ENCODE measurements at places on chromosomes 6 and 20.
A peak's percentile ranks its signal among the peaks of the same experiment; 100 is the strongest.

GRCh38 chr20:48732081-48732829 lies 95.5 kb downstream of the PREX1 start:
- DNase-seq, result no peak

DNA sequence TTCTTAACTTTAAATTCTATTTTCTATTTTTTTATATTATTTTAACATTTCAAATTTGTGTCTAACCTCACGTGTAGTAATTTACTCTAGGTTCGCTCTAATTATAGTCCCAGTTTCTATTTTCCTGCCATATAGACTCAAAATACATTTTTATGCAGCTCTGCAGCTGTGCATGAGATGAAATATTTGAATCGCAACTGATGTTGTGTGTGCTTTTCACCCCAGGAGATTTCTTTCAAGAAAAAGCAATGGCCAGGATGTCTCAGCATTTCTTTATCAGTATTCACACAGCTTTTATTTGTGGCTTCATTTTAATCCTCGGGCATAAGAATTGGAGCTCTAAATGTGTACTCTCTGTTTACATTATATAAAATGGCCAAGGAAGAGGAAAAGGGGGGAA lies 157.6 kb downstream of the HDGFL1 start:
- DNase-seq, result no peak

DNA sequence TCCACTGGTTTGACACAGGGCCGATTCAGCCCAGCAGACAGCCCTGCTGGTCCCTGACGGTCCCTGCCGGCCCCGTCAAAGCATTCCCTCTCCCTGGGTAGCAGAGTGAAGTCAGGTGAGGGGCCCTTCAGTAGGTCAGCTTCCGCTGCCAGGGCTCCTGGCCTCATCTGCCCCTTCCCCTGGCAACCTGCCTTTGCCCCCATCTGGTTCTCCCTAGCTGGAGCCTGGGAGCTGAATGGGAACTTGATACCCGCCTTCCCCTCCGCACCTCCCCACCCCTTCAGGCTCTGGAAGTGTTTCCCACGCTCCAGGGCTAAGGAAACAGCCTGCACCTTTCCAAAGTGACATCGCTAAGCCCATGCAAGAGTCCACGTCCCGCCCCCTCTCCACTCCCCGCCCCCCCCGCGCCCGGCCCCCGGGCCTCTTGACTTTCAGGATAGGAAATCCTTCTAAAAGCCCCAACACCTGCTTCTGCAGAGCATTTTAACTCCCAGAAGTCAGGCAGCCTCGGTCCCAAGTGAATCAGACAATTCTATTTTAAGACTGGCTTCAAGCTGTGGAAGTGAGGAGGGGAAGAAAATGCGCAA lies 53.3 kb downstream of the ISM1 start:
- no peak for DNase-seq

- no peak for DNase-seq
These were observed 56.3 kb downstream of the HLA-DPB1 start for GRCh38 chr6:33132081-33132524.

- no peak for DNase-seq
These were observed 10.1 kb upstream of the CFAP206 start for GRCh38 chr6:87397656-87398055.

DNA sequence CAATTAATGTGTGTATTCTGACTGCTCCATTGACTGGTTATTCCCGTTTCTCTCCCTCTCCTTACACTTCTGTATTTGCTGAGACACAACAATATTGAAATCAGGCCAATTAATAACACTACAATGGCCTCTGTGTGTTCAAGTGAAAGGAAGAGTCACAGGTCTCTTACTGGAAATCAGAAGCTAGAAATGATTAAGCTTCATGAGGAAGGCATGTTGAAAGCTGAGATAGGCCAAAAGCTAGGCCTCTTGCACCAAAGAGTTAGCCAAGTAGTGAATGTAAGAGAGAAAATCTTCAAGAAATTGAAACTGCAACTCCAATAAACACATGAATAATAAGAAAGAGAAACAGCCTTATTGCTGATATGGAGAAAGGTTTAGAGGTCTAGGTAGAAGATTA lies 489.5 kb upstream of the CITED2 start:
- no peak for DNase-seq

DNA sequence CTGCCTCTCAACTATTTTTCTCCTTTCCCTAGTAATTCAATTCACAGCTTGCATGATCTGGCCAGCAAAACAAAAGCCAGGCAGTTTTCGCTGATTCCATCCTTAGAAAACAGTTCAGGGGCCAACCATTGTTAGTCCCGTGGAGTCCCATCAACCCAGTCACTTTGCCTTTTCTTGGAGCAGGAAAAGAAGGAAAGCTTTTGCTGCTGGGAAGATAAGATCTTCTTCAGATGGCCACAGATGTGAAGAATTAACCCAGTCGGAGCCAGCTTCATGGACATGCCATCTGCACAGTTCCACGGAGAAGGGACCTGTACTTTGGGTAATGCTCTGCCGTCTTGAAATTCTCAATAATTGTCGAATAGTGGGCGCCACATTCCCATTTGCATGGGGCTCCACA lies 76.9 kb upstream of the TSHZ2 start:
- no peak for DNase-seq

DNA sequence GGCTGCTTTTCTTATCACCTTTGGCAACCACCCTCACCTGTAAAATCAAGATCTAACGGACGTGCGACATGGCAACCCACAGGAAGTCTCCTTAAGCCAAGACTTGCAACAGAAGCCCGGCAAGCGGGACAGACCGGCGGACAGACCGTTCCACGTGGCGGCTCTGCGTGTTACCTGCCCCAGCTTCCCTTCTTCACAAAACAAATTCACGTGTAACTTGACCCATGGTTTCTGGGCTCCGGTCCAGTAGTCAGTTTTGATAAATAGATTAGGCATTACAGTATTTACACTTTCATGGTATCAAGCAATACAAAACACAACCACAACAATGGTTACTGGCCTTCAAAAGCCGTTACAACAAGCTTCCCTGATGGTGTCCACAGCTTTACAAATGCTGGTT lies 133.8 kb downstream of the PRND start:
- DNase-seq, result no peak

- no peak for DNase-seq
These were observed 715.9 kb upstream of the POU3F2 start for GRCh38 chr6:98118397-98119045.

GRCh38 chr6:6328451-6328850 lies 8.0 kb upstream of the F13A1 start:
- DNase-seq, result no peak

- no peak for DNase-seq
These were observed 136.6 kb downstream of the CCDC170 start for GRCh38 chr6:151630387-151630786.

DNA sequence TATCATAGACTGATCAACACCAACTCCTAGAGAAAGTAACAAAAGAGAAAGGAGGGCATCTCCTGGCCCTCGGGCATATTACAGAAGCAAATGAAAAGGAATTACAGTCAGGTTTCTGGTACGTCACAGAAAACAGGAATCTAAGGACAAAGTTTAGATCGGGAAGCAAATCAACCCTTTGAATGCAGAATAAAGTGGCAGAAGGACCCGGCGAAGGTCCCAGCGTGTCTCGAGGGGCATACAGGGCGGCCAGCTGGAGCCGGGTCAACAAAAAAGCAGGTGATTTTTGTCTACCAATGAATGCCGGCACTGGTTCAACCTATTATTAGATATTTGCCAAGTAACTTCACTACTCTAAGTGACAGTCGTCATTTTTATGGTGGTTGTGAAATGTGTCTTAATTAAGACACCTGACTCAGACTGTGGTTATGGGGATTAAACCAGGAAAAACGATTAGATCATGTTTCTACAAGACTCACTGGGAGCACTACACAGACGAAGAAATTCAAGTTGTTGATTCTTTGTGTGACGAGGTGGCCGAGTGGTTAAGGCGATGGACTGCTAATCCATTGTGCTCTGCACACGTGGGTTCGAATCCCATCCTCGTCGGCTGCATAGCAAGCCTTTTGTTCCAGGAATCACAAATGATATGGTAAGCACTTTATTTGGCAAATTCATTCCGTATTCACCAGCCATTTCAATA lies 12.4 kb upstream of the ZSCAN9 start:
- peak; percentile 73 for DNase-seq

DNA sequence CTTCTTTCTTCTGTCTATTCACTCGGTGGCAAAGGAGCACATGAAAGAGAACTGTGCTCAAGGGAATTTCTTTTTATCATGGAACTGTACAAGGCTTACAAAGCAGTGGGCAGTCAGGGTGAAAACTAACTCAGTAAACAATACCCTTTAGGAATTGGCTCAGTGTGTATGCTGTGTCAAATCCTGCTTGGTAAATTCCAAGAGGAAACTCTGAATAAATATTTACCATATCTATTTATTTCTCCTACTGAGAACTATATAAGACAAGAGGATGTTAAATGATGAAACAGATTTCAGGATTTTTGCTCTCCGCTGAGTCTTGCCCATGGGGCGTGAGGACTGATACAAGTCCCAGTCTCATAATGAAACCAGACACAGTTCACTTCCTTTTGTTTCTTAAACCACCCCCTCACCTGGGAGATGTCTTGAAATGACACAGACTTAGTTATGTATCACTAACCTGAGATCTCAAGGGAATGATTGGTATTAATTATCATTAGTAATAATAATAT lies 188.8 kb downstream of the BACH2 start:
- no peak for DNase-seq

DNA sequence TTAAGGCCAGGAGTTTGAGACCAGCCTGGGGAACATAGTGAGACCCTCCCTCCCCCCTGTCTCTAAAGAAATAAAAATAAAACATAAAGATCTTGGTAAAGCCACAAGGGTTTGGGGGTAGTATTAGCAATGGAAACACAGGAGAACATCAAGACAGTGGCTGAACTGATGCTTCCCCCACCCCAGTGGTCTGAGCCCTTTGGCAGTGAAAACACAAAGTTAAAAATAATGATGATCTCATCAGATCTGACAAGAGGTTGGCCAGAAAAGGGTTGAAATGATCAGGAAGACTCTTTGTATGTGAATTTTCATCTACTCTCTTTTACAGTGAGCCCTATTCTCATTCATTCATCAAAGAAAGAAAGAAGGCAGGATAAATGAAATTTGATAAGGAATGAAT lies 93.7 kb downstream of the KCNB1 start:
- no peak for DNase-seq

GRCh38 chr6:103872233-103872632 lies 987.5 kb downstream of the HACE1 start:
- DNase-seq, result no peak

GRCh38 chr6:101203664-101204063 lies 189.8 kb upstream of the GRIK2 start:
- DNase-seq, result no peak

- DNase-seq, result no peak
These were observed 12.3 kb upstream of the FAM110A start for GRCh38 chr20:821046-821730.

DNA sequence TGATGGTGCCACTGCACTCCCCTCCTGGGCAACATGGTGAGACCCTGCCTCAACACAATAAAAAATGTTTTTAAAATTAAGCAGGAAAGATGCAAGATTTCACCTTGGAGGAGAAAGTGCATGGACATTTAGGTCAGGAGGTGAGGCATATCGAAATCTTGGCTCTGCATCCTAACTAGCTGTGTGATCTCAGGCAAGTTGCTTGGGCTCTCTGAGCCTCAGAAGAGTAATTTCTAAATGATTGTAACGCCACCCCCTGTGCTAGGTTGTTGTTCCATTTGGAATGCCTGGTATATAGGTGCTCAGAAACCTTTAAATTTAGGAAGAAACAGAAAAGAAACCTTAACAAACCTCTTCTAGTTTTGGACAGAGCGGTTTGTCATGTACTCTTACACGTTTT lies 35.9 kb upstream of the C20orf144 start:
- no peak for DNase-seq

All from A549 (cell line).